GM12892 (cell line): ENCODE measurements at places on chromosomes 3 and 15.

GRCh38 chr3:5016211-5017161 lies 37.2 kb downstream of the BHLHE40 start:
- no peak for DNase-seq

DNA sequence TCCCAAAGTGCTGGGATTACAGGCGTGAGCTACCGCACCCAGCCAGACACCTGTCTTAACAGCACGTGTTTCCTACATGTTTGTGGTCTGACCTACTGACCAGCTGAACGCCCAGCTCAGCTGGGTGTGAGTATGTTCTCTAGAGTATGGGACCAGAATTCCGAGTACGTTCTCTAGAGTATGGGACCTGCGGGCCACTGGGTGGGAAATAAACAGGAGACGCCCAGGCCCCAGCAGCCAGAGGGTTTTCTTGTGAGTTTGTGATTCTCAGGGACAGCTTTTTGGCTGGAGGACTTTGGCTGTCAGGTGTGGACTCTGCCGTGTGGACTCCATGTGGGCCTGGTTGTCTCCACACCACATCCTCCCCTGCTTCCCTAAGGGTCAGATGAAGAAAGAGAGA lies 87.3 kb downstream of the CHRD start:
- no peak for DNase-seq

GRCh38 chr15:76871930-76872329 lies 33.2 kb downstream of the SCAPER start:
- DNase-seq, result no peak

- no peak for DNase-seq
Measured at GRCh38 chr3:50297896-50298725, 1.1 kb downstream of the HYAL3 start.

DNA sequence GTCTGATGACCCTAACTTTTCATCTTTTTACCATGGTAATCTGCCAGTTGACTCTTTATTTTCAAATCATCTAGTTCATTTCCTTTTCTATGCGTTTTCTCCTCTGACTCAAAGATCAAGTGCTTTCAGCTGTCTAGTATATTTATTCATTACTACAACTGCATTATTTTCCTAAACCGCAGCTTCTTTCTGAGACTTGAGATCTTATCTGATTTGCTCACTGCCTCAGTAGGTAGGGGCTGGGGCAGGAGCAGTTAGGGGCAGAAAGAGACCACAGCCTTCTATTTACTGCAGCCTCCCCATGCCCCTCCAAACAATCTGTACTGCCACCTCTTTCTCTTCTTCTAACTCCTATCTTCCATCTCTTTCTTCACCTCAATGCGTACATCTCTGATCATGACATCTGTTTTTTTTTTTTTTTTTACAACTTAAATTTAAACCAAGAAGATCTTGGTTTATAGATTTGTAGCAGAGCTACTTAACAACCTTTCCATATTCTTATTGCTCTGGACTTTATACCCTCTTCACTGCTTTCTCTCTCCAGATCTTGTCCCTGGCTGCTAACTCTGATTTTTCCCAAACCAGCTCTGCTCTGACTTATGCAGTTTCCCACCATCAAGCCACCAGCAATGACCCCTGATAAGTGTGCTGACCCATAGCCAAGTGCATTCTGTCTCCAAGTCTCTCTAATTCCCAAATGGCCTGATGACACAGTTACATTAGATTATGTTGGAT lies 52.2 kb downstream of the MOBP start:
- DNase-seq, result no peak

- no peak for DNase-seq
Measured at GRCh38 chr3:184466413-184466960, 86.6 kb downstream of the CHRD start.

DNA sequence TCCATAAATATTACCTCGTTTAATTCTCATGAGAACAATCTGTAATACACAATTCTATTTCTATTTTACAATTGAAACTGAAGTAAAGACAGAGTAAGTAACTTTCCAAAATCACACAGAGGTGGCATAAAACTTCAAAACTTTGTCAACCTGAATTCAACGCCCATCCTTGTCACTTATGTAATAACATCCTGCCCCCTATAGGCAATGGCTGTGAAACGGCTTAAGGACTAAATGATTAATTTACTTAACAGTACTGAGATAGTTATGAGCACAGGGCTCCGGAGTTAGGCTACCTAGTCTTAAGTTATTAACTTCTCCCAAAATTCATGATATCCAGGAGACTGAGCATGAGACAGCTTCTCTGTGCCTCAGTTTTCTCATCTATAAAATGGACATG lies 293.1 kb upstream of the CHRM5 start:
- no peak for DNase-seq

- no peak for DNase-seq
Measured at GRCh38 chr15:70271422-70272088, 173.8 kb upstream of the TLE3 start.

DNA sequence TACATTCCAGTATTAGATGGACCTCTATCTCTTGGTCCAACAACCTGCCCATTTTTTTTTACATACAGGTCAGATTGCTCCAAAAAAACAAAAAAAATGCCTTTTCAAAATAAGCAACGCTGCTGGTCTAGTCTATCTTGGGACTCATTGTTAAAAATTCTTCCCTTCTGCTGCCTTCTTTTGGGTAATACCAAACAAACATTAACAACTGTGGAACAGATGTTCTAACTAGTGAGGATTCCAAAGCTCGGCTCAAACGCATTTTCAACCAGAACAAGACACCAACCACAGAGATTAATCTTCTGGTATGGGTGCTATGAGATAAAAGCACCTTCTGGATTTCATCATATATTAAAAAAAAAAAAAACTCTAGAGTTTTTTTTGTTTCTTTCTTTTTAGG lies 24.7 kb downstream of the ARHGAP31 start:
- no peak for DNase-seq

DNA sequence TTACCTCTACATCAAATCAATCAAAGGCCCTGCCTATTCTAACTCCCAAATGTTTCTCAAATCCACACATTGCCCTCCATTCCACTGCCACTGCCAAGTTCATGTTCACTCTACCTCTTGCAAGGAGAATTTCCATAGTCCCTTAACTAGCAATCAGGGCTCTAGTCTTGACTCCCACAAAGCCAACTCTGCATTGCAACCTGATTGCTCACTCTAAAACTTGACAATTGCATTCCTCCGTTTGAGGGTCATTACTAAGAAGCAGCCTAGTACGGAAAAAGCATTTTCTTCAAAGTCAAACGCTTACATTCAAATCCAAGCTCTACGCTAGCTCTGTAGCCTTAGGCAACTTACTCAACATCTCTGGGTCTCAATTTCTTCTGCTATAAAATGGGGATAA lies 1.2 kb downstream of the CPA3 start:
- no peak for DNase-seq

- DNase-seq, result no peak
Measured at GRCh38 chr3:50675179-50676030, 678 bp downstream of the DOCK3 start.

- DNase-seq, result no peak
Measured at GRCh38 chr3:101781166-101781565, 2.2 kb downstream of the NXPE3 start.

DNA sequence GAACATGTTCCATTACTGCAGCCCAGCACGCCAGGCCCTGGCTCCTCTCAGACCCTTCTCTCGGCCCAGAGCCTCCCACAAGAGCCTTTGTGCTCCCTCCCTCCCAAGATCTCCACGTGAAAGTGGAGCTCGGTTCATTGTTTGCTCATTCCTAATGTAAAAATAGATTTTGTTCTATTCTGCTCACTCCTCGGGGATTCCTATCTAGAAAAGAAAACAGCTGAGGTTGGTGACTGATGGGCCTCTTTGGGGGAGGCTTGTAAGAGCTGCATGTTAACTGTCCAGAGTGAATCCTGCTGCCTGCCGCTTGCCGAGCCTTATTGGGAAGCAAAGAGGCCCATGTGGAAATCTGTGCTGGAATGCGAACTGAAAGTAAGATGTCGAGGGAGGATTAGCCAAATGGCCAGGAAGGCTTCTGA lies 267.1 kb downstream of the LRTM1 start:
- no peak for DNase-seq

GRCh38 chr3:22898558-22898957 lies 304.6 kb upstream of the UBE2E2 start:
- DNase-seq, result no peak

GRCh38 chr3:129892857-129893580 lies 492 bp downstream of the TMCC1 start:
- peak; percentile 61 for DNase-seq

- no peak for DNase-seq
Measured at GRCh38 chr3:175898194-175898593, 1039.1 kb downstream of the NAALADL2 start.

DNA sequence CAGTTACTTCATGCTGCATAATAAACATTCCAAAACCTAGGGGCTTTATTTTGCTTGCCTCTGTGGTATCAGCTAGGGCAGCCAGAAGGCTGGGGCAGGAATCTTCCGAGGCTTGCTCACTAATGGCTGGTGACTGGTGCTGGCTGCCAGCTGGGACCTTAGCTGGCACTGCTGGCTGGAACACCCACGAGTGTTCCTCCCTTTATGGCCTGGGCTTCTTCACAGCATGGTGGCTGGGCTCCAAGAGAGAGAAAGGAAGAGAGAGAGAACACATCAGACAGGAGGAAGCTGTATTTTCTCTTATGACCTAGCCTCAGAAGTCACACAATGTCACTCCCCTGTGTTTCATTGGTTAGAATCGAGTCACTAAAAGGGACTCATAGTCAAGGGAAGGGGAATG lies 23.9 kb upstream of the CDCP1 start:
- DNase-seq, result no peak

DNA sequence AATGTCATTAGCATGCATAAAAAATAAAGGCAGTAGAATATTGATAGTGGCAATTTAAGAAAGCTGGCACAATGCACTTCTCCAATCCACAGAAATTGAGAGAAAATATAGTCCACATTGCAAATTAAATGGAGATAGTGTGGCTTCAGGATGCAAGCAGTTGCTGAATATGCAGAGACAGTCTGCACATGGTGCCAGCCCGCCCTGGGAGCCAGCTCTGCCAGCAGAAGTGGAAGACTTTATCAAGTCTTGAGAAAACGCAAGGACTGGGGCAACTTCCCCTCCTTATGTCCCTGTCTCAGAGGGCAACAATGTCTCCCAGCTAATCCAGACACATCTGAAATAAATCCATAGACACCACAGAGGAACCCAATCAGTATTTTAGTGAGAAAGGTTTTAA lies 57.2 kb downstream of the MB21D2 start:
- DNase-seq, result no peak

GRCh38 chr3:25801786-25802185 lies 11.9 kb downstream of the OXSM start:
- DNase-seq, result no peak

DNA sequence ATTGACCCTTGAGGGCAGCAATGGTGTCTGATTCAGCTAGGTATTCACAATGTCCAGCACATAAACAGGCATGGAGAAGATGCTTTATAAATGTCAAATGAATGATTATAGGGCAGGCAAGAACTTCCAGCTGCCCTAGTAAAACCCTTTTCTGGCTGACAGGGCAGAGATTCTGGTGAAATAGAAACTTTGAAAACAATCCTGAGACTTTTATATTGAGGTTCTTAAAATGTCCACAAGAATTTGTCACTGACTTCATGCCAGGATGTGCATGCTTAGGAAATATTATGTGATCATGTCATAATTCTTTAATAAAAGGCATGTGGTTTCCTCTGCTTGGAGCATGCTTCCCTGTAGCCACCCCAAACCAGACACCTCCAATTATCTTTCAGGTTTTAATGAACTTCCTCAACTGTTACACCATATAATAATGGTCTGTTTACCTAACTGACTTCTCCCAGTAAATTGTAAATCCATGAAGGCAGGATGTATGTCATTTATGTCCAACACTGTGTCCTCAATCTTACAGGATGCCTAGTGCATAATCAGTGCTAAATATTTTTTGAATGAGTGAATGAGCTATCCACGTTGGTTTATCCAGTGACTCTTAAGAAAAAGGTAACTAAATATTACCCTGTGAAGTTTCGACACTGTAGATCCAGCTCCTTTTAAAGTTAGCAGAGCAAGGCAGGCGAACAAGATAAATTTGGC lies 43.4 kb upstream of the CLRN1 start:
- no peak for DNase-seq

- DNase-seq, result no peak
Measured at GRCh38 chr3:20060974-20061685, 20.9 kb downstream of the KAT2B start.
